ENCODE measurements at places on chromosomes 2 and 18. TPM values are rescaled to one million over a fixed set of nuclear protein-coding genes. Genes with fewer than 3 reads are reported as not detected.
A peak's percentile ranks its signal among the peaks of the same experiment; 100 is the strongest.

GRCh38 chr2:216133397-216133796 lies 24.2 kb downstream of the XRCC5 start:
- no peak for DNase-seq

DNA sequence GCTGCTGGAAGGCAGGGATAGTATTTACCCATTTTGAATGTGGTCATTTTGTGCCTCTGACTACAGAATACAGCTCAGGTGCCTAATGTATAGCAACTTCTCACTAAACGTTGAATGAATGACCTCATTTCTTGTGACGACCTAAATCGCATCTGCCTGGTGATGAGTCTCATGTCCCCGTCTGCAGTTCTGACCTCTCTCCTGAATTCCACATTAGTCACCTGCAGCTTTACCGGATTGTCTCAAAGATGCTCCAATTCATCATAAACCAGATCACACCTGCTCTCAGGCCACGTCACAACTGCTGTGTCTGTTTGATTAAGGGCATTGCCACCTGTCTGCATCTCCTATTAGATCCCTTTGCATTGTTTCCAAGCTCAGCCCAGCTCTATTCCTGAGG lies 133.6 kb upstream of the MYT1L start:
- no peak for DNase-seq

GRCh38 chr18:45403341-45404049 lies 211.8 kb upstream of the SLC14A2 start:
- DNase-seq = no peak

- no peak for DNase-seq
Measured at GRCh38 chr18:49548229-49548636, 13.6 kb upstream of the LIPG start.

LYG1 gene
- 1.1 TPM for total RNA-seq

GRCh38 chr2:231960810-231961348 lies 634 bp upstream of the DIS3L2 start:
- no peak for DNase-seq

NYAP2 gene
- total RNA-seq = not detected

FAM228A gene
- 3.6 TPM for total RNA-seq

- DNase-seq = no peak
Measured at GRCh38 chr2:62556086-62556485, 50.1 kb upstream of the TMEM17 start.

DNA sequence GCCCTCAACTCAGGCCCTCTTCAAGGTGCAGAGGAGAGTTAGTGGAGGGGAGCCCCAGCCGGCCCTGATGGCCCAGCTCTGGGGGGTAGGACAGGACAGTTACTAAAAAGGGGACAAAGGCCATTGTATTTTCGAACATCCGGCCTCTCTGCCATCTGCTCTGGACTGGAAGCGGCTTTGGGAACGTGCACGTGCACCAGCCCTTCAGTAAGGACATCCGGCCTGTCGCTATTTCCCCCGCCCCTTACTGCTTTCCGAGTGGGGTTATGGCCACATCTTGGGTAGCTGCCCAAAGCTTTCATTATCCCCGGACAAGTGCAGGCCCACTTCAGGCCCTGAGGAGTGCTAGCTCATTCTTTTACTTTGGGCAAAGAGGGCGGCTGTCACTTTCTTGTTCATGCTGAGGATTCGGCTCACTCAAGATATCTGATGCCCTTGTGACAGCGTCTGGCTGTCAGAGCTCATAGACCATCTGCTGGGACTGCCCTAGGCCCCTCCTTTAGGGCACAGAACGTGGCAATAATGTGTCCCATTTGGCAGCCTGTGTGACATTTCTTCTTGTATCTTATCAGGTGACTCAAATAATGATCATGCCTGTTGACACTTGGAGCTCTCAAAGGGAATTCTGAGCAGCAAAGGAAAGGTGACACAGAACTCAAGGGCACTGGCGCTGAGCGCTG lies 17.5 kb downstream of the SLC4A3 start:
- DNase-seq = no peak

FHL2 gene
- 88.3 TPM for total RNA-seq

CFAP65 gene
- total RNA-seq = not detected

- peak; percentile 64 for DNase-seq
Measured at GRCh38 chr2:9770308-9771100, 72.8 kb upstream of the TAF1B start.

ANKRD30BL gene
- not detected for total RNA-seq

FARSB gene
- total RNA-seq = 15.1 TPM

CNDP1 gene
- total RNA-seq = not detected

GRCh38 chr2:189803431-189803830 lies 19.2 kb downstream of the PMS1 start:
- no peak for DNase-seq

GRCh38 chr2:8394569-8395359 lies 287.1 kb upstream of the ID2 start:
- DNase-seq = no peak

DNA sequence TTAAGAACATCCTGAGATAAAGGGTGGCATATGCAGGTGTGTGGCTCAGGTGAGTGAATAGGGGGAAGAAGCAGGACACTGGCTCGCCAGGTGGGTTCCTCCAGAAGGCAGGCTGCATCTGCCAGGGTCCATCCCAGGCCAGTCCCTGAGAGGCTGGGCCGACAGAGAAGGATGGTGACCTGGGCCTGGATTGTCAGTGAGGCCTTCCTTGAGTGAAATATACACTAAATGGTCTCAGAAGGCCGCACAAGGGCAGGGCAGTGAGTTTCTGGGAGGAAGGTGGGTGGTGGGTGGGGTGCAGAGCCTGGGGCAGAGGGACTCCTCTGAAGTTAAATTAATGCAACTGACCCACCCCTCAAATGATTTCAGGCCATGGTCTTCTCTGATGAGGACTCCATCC lies 182.1 kb downstream of the ANKRD30B start:
- no peak for DNase-seq

DNA sequence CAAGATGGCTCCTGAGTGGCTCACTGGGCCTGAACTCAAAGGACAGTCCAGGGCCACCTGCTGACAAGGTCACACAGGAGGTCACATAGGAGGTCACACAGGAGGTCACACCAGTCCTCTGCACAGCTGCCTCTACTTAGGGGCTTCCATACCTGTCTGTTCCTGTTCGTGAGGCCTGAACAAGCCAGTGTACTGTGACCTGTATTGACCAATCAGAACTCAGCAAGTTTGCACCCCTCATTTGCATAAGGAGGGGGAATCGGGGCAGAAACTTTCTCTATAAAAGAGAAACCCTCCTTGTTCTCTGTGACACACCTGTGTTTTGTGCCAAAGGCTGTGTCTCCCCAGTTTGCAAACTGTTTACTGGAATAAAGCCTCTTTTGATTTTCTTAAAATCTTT lies 478.9 kb downstream of the EIPR1 start:
- DNase-seq = no peak

SMC6 gene
- total RNA-seq = 12.4 TPM

PIAS2 gene
- total RNA-seq = 24.4 TPM

GPD2 gene
- total RNA-seq = 38.9 TPM

DNA sequence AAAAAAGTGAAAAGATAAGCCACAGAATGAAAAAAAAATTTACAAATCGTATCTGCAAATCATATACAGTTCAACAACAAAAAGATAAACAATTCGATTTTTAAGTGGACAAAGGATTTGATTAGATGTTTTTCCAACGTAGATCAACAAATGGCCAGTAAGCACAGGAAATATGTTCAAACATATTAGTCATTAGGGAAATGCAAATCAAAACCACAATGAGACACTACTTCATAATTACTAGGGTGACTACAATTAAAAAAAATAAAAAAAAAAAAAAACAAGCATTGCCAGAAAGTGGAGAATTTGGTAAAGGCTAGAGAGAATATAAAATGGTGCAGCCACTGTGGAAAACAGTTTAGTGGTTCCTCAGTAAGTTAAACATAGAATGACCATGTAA lies 38.3 kb upstream of the RNU4ATAC start:
- no peak for DNase-seq

KLHL41 gene
- 0.72 TPM for total RNA-seq

GRCh38 chr2:109255654-109256053 lies 126.6 kb downstream of the SH3RF3 start:
- no peak for DNase-seq

- DNase-seq = no peak
Measured at GRCh38 chr18:495017-495416, 5.5 kb downstream of the COLEC12 start.

- DNase-seq = no peak
Measured at GRCh38 chr2:131367352-131367751, 3.4 kb upstream of the RAB6D start.

CDK15 gene
- total RNA-seq = 0.84 TPM

ELOA2 gene
- total RNA-seq = not detected

RIT2 gene
- total RNA-seq = not detected

SLC4A3 gene
- 5.2 TPM for total RNA-seq

DNA sequence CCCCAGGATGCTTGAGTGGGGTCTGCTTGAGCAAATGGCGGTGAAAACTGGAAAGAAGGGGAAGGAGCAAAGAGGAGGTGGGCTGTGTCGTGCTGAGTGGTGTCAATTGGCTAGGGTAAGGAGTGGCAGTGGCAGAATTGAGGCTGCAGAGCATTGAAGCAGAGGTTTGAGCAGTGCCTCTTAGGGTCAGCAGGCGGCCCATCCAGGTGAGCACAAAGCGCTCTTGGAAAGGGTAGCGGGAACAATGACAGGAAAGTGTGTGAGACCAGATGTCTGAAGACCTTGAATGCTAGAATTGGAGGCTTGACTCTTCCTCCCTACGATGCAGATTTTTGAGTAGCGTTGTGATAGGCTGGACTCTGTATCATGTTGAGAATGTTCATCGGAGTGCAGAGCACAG lies 39.3 kb upstream of the IL1R1 start:
- DNase-seq = no peak

- no peak for DNase-seq
Measured at GRCh38 chr2:182610231-182610630, 105.8 kb upstream of the DNAJC10 start.

VWC2L gene
- not detected for total RNA-seq

GRCh38 chr2:231199219-231199618 lies 788 bp downstream of the ARMC9 start:
- no peak for DNase-seq

GRCh38 chr2:172230332-172230888 lies 127.7 kb upstream of the DLX2 start:
- DNase-seq = no peak

GRCh38 chr2:95037384-95037839 lies 11.9 kb downstream of the MAL start:
- DNase-seq = no peak

DNA sequence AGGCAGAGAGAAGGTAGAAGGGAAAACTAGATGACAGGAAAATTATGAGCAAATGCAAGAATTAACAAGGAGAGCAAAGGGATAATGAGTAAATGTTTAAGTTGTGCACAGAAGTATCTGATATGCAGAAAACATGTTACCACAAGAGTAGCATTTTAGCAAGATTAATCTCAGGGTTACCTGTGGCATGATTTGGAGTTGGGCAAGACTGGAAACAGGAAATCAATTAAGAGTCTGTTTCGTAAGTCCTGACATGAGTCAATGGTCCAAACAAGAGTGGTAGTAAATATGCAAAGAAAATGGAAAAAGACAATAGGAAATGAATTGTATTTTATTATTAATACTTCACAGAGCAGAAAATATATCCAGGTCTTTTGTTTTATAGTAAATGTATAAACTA lies 17.3 kb upstream of the MTX2 start:
- no peak for DNase-seq

NEU2 gene
- not detected for total RNA-seq

Data from omental fat pad (tissue), 4 donors.